ENCODE measurements at places on chromosomes 12 and 14.

- DNase-seq, result no peak
These were observed 61.2 kb upstream of the DYNC1H1 start for GRCh38 chr14:101903111-101903561.

- no peak for DNase-seq
These were observed 156.9 kb downstream of the RASSF9 start for GRCh38 chr12:85679296-85679695.

DNA sequence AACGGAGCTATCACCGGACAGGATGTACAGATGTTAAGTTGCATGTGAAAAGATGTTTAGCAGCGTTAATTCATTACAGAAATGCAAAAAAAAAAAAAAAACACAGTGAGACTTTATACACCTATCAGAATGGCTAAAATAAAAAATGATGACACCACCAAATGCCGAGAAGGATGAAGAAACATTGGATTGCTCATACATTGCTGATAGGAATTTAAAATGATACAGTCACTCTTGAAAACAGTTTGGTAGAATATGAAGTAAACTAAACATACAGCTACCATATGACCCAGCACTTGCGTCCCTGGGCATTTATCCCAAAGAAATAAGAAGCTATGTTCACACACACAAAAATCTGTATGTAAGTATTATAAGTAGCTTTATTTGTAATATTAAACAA, 574.1 kb downstream of the SLC16A7 start:
- DNase-seq, result no peak

DNA sequence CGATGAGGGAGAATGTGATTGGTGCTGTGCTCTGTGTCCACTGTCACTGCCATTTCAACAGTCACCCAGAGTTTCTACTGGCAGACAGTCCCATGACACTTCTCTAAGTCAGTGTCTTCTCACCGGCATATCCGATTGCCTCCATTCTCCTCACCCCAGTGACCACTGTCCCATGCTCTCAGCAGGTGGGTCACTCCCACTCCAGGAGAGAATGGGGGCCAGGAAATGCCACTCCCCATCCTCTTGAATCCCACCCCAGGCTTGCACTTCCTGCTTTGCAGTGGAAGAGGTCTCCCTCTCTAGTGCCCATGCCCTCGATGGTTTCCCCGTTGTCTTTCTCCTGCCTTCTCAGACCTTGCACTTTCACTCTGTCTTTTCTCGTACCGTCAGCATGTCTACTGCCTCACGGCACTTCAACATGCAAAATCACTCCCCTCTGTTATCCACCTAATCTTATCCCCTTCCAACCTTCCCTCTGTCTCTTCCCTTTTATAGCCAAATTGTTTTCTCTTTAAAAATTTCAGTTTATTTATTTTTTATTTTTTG, 2.2 kb upstream of the EP400 start:
- no peak for DNase-seq

DNA sequence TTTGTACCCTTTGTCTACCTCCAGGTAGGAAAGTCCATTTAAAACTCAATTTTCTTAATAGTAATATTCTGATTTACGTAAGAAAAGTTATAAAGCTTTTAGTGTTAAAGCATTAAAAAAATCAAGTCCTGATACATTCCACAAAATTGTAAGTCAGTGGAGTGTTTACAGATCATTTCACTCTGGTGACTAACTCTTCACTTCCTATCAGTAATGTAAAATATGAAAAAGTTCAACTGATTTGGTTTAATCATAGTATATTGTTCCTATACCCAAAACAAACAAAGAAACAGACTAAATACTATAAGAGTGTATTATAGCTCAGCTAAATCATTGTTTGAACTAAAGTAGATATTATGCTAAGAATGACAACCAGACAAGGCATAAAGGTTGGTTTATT, 85.9 kb downstream of the VEZT start:
- no peak for DNase-seq

GRCh38 chr14:82595466-82595865, 1061.8 kb upstream of the SEL1L start:
- no peak for DNase-seq

DNA sequence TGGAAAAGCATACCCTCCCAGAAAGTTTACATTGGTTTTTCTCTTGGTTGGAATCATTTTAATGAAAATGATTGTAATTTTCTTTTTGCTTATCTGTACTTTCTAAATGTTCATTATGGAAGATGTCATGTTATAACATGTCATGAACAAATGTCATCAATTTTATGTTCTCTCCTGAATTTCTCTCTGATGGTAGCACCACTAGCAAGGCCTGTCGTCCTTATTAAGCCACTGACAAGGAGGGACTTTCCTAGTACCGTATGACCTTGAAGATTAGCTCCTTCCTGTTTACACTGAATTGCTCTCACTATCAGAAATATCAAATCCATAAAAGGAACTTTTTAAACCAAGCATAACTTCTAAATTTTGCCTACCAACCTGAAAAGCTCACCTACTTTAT, 99.0 kb downstream of the ESR2 start:
- no peak for DNase-seq

DNA sequence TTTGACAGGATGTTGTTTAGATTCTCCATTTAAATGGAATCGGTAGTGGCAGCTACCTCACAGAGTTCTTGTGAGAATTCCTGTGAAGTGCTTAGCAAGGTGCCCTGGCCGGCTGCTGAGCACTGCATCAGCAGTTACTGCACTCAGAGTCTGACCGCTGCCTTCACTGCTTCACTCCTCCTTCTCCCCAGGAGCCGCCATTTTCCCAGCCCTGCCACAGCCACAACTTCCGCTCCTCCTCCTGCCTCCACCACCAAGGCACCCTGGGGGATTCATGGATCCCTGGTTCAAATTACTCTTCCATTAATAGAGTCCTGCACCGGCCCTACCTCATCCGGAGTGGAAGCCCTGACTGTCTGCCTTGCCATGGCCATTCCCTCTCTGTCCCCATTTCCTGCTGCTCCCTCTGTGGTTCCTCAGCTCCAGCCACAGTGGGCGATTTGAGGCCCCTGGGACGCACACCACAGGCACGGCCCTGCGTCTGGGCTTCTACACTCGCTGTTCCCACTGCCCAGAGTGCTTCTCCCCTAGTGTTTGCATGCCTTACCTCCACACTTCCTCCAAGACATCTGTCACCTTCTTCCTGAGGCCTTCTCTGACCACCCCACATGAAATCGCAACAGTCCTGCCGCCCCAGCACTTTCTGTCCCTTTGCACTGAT, 210.3 kb downstream of the IPO8 start:
- no peak for DNase-seq

DNA sequence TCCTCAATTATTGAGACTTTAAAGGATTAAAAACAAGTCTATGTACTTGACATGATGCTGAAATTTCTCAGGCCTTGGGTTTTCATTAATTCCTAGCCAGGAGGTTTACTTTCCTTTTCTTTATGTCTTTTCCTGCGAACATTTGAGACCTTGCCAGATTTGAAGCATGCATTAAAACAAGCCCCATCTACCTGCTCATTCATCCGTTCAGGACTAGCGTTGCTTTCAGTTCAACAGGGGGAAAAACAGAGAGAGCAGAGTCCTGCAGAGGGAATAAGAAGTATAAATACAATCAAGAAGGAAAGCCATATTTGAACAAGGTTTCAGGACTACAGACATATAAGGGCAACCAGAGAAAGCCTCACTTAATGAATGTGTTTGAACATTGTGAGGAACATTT, 542.4 kb downstream of the DIO2 start:
- no peak for DNase-seq

GRCh38 chr12:127773520-127773919, 493.4 kb upstream of the TMEM132C start:
- no peak for DNase-seq

GRCh38 chr14:98189062-98189461, 1082.9 kb downstream of the BCL11B start:
- DNase-seq, result peak; percentile 58

DNA sequence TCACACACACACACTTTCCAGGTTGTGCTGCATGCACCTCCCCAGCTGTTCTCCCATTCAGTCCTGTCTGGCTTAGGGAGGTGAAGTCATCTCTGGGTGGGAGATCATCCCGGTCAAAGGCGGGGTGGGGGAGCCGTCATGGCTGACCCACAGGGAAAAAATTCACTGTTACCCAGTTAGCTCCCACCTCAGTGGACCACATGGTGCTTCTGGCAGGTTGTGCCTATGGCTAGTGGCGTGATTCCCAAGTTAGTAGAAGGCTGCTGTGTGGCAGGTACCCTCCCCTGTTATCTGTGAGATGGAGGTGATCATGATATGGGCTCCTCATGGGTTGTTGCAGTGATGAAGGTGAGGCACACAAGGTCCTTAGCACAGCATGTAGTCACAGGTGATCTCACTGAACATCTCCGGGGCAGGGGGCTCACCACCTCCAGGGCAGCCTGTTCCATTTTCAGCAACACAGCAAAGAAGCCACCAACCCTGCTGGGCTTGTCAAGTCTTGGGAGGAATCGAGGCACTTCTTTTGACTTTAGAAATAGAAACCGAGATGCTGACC, 154.9 kb upstream of the CCND2 start:
- no peak for DNase-seq

GRCh38 chr12:1594006-1594260, 448 bp downstream of the FBXL14 start:
- DNase-seq, result no peak

- DNase-seq, result no peak
These were observed at the start of gene IL26 for GRCh38 chr12:68225576-68226476. IL26 (minus strand) TSS chr12:68225810; CDS start chr12:68225756, 54 bp downstream.

GRCh38 chr12:69275471-69275891, 36.1 kb downstream of the CPSF6 start:
- no peak for DNase-seq

Data from CD4-positive, alpha-beta T cell treated with Interleukin-17A for 4 hours (primary cell).